ENCODE measurements at places on chromosomes 12 and 14.

DNA sequence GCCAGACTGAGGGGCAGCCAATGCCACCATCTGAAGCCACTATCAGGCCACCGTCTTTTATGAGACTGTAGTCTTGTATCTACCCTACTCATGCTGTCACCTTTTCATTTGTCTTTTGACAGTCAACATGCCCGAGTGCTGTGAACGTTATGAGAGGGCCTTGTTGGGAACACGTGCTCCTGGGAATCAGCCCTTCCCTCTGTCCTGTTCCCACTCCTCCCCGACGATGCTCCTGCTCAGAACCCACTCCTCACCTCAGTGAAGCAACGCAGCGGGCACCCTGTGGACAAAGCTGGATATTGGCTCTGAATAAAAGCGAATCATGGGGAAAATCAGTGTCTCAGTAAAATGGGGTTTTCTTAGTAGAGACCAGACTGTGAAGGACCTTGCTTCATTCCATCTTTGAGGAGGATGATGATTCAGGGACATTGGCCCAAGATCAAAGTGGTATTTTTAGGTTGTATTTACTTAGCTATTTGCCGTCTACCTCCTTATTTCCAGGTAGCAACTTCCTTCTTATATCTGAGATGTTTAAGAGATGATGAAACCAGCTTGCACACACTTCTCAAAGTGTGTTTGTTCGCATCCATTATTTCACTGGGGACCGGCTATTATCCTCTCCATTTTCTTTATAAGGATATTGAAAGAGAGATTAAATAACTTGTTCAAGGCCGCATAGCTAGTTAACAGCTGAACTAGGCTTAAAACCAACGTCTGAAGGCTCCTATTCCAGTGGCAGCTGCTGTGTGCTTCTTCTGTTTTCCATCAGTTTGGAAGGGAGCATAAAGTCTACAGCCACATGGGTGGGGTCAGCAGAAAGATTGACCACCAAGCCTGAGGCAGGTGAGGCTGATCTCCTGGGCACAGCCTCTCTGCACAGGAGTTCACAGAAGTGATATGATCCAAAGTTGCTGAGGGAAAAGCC is 43.9 kb upstream of the CTDSP2 start:
- no peak for DNase-seq

DNA sequence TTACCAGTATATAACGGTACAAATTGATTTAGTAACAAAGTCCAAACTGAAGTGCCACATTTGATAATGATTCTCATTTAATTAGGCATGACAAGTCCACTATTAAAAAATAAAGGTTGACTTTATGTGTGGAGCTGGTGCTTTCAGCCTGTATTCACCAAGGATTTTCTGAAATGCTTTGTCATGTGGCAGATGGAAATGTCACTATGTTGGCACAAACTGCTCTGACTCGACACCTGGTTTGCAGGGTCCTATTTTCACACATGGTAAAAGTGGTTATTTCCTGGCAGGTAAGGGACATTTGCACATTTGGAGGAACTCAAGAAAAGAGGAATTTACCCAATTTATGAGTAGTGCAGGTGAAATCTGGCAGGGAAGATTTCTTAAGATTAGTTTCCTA is 572.6 kb upstream of the MDGA2 start:
- DNase-seq = no peak

GRCh38 chr12:29676676-29677075 is 107.1 kb downstream of the TMTC1 start:
- DNase-seq = no peak

- DNase-seq = peak; percentile 48
Observed at GRCh38 chr12:67355428-67356379, 86.5 kb downstream of the CAND1 start.

- DNase-seq = no peak
Observed at GRCh38 chr12:70664465-70664881, 27.2 kb upstream of the PTPRB start.

DNA sequence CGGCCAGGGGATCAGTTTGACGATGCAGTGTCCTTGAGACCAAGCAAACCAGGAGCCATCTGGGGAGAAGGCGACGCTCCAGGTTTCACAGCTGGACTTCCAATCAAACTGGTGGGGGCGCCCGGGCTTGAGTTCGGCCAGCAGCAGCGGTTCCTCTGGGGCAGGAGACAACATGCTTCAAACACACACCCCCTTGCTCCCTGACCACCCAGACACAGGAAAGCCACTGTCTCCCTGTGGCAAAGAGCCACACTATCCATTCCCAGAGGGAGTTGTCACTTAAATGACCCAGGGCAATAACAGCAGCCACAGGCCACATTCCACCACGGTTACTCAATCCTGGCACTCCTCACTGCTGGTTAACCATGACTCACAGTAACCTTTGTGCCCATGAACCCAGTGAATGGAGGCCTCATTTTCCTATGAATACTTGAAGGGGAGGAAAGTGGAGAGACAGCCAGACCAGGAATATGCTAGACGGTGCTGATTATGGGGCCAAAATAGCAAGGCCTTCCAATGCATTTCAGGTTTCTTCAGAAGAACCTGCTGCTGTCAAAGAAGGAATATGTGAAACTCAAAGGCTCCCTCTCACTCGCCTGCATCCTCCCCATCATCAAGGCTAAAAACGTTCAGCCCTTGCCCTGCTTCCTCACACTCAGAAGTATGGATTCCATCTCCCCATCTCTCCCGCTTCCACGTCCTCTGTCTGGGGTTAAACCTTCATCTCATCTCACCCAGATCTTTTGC is 8.5 kb downstream of the WSB2 start:
- peak; percentile 48 for DNase-seq

DNA sequence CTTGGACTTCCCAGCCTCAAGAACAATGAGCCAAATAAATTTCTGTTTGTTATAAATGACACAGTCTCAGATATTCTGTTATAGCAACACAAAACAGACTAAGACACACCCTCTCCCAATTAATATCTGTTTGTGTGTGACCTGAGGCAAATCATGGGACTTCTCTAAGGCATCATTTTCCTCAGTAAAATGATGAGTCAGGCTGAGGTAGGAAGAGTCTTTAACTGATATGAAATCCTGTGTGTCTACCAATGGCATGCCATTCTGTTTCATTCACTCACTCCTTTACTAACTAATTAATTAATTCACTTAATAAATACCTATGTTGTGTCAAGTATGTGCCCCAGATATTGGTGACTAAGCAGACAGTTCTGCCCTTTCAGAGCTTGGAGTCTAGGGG is 258.4 kb upstream of the CRY1 start:
- no peak for DNase-seq

GRCh38 chr12:25689996-25690501 is 137.0 kb upstream of the LMNTD1 start:
- DNase-seq = no peak

GRCh38 chr14:41313196-41313595 is 293.5 kb upstream of the LRFN5 start:
- DNase-seq = no peak

DNA sequence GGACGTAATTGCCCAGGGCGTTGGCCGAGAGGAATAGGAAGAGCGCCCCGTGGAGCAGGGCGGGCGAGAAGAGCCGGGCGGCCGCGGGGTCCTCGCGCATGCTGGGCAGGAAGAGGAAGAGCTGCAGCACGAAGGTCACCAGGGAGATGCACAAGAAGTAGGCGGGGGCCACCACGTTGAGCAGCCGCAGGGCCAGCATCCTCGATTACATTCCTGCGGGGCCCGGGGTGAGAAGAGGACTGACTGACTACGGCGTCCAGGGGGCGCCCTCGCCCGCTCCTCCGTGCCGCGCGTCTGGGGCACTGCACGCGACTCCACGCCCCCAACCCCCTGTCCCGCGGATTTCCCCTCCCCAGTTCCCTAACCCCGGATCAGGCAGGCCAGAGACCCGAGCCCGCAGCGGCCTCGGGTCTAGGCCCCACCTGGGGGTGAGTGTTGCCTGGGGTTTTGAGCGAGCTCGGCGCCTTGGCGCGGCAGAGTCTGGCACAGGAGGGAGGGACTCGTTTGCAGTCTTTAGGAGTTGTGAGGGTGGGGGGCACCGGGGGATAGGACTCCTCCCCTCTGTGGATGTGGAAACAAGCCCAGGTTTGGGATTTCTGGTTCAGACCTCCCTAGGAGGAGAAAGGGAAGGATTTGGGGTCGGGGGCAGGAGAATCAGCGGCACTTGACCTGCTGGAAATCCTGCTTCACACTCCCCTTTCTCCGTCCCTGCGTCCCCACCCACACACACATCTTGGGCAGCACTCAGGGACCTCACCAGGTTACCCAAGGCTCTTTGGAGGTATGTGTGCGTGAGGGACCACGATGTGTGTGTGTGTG is 1.8 kb downstream of the ZDHHC22 start:
- peak; percentile 19 for DNase-seq

- peak; percentile 87 for DNase-seq
Observed at GRCh38 chr12:132488127-132489077, 1.5 kb upstream of the FBRSL1 start.

GRCh38 chr14:102944448-102945330 is 22.2 kb downstream of the AMN start:
- no peak for DNase-seq

- DNase-seq = peak; percentile 59
Observed at GRCh38 chr14:77061630-77062257, 33.2 kb upstream of the IRF2BPL start.

DNA sequence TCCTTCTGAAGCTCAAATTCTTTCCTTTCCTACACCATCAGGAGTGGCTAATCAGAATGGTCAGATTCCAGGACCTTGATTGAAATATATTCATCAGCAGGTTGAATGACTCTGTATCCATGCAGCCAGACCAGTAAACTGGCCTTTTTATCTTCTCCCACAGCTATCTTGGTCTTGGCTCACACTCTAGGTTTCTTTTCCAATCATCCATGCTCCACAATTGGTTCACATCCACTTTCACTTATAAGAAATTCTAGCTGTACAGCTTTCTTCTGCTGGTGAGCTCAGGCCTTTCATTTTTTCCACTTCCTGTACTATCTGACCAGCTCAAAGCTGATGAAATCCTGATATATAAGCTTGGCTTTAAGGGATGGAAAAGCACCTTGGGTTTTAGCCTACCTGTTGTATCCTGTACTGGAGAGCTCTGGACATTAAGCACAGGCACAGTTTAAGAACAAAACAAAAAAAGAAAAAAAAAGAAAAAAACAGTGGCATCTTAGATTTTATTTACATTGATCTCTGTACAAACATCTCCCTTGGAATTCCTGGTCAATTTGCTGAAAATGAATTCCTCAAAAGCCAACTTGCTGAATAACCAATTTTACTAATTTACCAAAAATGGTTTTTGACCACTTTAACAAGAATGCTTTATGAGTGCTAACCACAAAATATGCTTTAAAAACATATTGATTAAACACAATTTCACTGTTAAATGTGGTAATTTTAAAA is 91.6 kb upstream of the PAWR start:
- no peak for DNase-seq

GRCh38 chr14:68762953-68763764 is 29.7 kb downstream of the ZFP36L1 start:
- DNase-seq = no peak

DNA sequence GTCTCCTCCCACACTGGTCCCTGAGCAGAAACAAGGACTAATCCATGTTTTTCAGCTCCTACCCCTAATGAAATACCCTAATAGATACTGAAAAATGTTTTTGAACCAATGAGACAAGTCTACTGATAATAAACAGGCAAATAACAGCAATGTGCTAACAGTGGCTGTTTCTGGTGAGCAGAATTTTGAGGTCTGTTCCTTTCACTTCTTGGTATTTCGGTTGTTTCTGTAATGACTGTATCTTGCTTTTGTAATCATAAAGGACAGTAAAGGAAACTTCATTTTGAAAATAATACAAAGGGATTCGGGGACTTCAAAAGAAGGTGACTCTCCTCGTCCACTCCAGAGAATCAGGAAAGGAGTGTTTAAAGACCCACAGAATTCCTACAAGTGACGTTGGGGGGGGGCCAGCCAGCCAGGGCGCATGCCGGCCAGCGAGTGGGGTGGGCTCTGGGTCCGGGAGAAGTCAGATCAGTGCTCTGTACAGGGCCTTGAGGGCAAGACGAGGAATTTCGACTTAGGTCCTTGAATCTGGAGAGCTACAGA is 1.1 kb upstream of the CD9 start:
- no peak for DNase-seq

- DNase-seq = no peak
Observed at GRCh38 chr12:131192951-131193350, 239.2 kb downstream of the ADGRD1 start.

- DNase-seq = no peak
Observed at GRCh38 chr12:56152756-56153677, 630 bp downstream of the MYL6B start.

DNA sequence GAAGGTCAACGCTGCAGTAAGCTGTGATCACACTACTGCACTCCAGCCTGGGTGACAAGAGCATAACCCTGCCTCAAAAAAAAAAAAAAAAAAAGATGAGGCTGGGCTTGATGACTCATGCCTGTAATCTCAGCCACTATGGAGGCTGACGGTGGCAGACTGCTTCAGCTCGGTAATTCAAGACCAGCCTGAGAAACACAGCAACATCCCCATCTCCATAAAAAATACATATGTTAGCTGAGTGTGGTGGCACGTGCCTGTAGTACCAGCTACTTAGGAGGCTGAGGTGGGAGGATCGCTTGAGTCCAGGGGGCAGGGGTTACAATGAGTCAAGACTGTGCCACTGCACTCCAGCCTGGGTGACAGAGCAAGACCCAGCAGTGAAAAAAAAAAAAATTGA is 50.4 kb downstream of the GXYLT1 start:
- no peak for DNase-seq

DNA sequence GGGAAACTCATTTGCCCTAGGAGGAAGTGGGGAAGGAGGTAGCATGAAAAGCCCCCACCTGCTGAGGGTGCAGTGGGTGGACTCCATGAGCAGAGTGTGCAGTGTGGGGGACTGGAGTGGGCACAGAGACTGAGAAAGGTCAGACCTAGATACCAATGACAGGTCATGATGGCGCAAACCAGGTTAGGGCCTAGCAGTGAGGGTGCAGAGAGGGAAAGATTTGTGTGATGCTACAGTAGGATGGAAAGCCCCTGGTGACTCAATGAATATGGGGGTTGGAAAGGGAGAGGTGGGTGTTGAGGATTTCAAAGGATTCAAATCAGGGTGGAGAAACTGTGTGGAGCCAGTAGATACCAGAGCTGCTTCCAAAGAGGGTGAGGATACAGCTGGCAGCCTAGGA is 319.2 kb downstream of the DPF3 start:
- DNase-seq = no peak

DNA sequence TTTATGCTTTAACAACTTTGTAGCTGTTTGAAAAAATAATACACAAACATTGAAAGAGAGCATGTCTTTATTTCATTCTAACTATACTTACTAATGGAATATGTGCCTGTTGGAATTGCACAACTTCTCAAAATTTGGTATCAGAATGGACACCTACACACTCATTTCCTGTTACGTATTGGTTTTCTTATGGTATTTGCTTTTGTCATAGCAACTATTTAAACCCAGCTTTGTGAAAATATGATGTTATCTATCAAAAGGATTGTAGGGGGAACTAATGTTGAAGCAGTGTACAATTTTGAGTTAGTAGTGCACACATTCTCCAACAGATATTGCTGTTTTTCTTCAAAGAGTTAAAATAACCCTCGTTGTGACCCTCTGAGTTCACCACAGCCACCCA is 52.6 kb downstream of the RBMS2 start:
- DNase-seq = peak; percentile 55
